ENCODE measurements at places on chromosomes 3 and 15.
A peak's percentile ranks its signal among the peaks of the same experiment; 100 is the strongest.

GRCh38 chr3:153069598-153070510 is 92.2 kb upstream of the RAP2B start:
- no peak for DNase-seq

- DNase-seq = no peak
Observed at GRCh38 chr3:188697127-188697526, 474.6 kb upstream of the TPRG1 start.

DNA sequence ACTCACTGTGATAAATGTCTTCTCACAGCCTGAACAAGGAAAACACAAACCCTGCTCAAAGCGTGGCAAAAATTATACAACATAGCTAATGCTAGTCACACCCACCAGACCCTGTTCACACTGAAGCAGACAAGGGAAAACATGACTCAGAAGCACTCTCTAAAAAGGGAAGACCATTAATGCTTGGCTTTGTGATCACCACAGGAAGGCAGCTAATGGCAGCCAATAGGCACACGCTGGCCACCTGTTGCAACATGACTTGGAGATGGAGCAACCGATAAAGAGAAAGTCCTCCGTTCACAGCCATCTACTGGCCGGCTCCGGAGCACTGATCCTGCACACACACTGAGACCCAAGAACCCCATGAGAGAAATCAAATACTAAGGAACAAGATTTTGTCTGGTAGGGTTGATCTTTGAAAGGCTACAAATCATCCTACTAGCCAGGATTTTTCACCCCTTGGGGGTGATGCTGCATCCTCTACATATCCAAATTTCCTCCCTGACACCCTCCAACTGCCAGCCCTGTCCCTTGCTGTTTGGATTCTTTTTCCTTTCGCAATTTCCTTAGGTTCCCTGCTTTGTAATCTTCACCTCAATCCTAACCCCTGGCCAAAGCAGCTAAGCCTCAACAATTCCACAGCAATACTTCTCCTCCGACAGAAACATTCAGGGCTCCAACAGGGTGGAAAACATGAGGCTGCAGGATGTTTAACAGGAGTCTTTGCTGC is 3.2 kb downstream of the ZXDC start:
- DNase-seq = peak; percentile 87

DNA sequence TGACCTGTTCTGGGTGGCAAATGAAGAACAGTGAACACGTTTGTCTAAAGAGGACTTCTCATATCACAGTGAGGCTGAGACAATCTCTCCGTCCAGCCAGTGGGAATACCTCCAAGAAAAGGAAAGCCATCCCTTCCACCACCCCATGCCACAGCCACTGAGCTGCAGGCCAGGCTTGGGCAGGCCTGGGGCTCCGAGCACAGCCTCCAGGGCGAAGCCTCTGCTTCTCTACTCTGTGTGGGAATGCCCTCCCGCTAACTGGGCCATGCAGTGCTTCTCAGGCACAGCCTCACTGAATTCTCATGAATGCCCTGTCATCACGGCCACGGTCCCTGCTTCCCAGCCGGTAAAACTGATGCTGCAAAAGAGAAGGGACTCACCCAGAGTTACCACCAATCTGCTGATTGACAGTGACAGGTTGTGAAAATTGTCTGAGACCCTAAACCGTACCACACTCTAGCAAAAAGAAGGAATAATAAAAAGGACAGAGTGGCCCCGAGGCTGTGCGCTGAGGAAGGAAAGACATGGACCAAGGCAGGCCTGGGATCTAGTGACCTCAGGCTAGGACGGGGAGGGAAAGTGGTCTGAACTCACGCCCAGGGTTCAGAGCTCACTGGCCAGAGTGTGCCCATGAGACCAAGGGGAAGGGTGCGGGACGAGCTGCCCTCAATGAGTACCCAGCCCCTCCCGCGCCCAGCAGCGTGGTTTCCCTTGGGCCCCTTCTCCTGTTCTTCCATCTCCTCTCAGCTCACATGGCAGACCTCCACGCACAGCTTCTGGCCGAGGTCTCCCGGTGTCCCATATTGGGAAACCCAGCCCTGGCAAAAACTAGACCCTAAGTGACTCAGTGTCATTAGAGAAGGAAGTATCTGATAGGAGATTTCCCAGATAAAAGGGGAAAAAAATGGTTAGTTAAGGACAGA is 52.8 kb downstream of the DHX30 start:
- no peak for DNase-seq

- no peak for DNase-seq
Observed at GRCh38 chr15:93221759-93222158, 132.7 kb upstream of the RGMA start.

DNA sequence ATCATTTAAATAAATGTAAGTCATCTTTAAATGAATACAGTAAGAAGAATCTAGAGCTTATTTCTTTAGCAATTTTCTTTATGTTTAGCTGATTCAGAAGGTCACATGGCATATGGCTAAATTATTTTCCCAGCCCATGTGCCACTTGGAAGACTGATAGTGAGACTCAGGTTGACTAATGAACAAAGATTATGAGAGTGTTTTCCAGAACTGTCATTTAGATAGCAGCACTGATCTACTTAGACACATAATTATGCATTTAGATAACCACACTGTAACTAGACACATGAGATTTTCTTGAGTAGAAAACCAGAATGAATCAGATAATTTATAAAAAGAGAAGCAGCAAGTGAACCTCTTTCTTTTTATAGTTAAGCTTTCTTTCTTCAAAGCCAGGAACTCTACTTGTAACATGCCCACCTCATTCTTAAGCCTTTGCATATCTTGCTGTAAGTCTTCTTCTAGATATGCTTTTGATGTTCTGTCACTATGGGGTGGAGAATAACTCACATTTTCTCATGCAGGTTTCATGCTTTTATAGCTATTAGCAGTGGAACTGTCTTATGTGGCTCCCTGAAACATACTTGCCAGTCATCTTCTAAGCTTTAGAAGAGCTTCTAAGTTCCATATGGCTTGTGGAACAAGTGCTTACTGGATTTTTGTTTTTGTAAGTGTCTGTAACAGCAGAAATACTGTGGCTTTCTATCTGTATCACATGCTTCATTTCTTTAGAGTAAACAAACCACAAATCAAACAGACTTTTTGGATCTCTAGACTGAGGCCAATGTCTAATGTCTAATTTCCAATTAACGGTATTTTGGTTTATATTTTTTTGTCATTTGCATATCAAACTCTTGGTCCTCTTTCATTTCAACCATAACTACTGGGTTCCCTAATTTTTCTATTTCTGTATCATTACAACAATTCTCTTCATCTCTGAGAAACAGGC is 101.4 kb downstream of the LMLN start:
- no peak for DNase-seq

GRCh38 chr3:41974223-41974622 is 12.3 kb upstream of the ULK4 start:
- DNase-seq = no peak

DNA sequence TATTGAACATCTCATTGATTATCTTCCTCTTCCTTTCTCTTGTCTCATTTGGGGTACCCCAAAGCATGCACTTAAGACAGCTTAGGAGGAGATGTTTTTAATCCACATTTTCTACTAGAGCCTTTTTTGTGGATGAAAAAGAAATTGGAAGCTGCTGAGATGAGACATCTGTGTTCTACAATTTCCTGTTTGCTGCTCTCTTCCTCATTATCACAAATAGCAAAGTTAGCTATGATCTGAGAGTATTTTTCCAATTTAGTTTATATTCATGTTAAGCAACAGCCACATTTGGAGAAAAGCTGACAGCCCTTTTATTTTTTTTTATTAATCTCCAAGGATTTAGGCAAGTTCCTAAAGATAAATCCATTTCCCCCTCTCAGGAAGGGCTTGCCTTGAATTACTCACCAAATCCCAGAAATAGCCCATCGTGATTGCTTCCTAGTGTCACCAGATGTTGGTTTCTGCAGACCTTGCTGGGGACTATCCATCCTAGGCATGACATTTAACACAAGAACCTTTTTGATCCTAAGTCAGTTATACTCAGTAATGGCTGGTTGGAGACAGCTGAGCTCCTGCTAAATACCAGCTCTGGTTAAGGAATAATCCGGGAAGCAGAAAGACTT is 70.8 kb upstream of the FILIP1L start:
- DNase-seq = no peak

GRCh38 chr3:157135671-157136396 is 24.1 kb downstream of the CCNL1 start:
- DNase-seq = no peak

Data from Right ventricle myocardium inferior (tissue), 1 donor.